Ascending aorta (tissue), 2 donors: ENCODE measurements at places on chromosomes 16 and 17. TPM values are rescaled to one million over a fixed set of nuclear protein-coding genes. Genes with fewer than 3 reads are reported as not detected.

CCL17 gene
- total RNA-seq, result not detected

- no peak for DNase-seq
- H3K36me3 ChIP-seq, result no peaks in the 10 kb centered on the region
- no peak overlapping the region for H3K4me3 ChIP-seq
- no peaks in the 10 kb centered on the region for H3K4me1 ChIP-seq
- H3K27ac ChIP-seq, result no peak overlapping the region
Measured at GRCh38 chr17:34820248-34820801, 140.9 kb downstream of the CCT6B start.

GRCh38 chr17:31388770-31389656, 2.5 kb upstream of the RAB11FIP4 start:
- no peak overlapping the region for H3K27ac ChIP-seq
- peaks cover 4% of the 10 kb centered on the region for H3K4me1 ChIP-seq
- no peaks in the 10 kb centered on the region for H3K36me3 ChIP-seq
- H3K27me3 ChIP-seq, result peaks cover 7% of the 10 kb centered on the region
- H3K4me3 ChIP-seq, result no peak overlapping the region

CBLN1 gene
- not detected for total RNA-seq

TMEM220 gene
- 0.53 TPM for total RNA-seq

GRCh38 chr17:2181206-2181896, 122.2 kb downstream of the SMG6 start:
- no peaks in the 10 kb centered on the region for H3K27me3 ChIP-seq
- DNase-seq, result peak; percentile 93
- peaks cover 5% of the 10 kb centered on the region for H3K36me3 ChIP-seq
- no peak overlapping the region for H3K4me3 ChIP-seq
- H3K4me1 ChIP-seq, result peaks cover 25% of the 10 kb centered on the region
- H3K27ac ChIP-seq, result peak overlapping the region; percentile 84

GRCh38 chr17:36683387-36683786, 82.0 kb downstream of the MRM1 start:
- H3K36me3 ChIP-seq, result no peaks in the 10 kb centered on the region
- no peaks in the 10 kb centered on the region for H3K4me1 ChIP-seq
- H3K4me3 ChIP-seq, result no peak overlapping the region
- DNase-seq, result no peak

- no peaks in the 10 kb centered on the region for H3K36me3 ChIP-seq
- DNase-seq, result no peak
- no peak overlapping the region for H3K27ac ChIP-seq
Measured at GRCh38 chr16:20484726-20485125, 33.4 kb downstream of the ACSM2A start.

SDR42E1 gene
- 0.11 TPM for total RNA-seq

HEATR9 gene
- total RNA-seq, result not detected

STH gene
- not detected for total RNA-seq

DNA sequence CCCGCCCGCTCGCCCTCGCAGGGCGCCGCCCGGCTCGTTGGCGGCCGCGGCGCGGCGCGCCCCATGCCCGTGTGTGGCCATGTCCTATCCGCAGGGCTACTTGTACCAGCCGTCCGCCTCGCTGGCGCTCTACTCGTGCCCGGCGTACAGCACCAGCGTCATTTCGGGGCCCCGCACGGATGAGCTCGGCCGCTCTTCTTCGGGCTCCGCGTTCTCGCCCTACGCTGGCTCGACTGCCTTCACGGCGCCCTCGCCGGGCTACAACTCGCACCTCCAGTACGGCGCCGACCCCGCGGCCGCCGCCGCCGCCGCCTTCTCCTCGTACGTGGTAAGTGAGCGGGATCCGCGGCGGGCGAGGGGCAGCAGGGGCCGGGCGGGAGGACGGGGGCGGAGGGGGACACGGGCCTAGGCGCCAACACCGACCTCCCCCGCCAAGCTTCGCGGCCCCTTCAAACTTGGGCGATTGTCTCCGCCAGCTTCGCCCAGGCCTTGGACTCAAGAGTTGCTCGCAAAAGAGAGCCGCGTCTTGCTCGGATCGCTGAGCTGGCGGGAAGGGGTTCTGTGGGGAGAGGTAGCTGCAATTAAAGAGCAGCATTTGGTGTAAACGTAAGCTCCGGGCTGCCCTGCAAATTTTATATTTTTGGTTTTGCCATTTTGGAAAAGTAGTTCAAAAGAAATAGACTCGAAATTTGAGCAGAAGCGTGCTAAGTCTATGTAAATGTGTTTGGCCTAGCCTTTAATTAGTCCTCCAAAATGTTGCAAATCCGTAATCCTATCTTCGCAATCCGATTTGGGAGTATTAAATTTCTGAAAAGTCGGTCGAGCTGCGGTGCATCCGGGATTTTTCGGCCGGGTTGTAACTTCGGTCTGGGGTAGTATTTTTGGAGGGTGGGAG, 702 bp downstream of the IRX5 start:
- no peaks in the 10 kb centered on the region for H3K27me3 ChIP-seq
- H3K4me3 ChIP-seq, result peak overlapping the region; percentile 94
- H3K27ac ChIP-seq, result peak overlapping the region; percentile 91
- DNase-seq, result peak; percentile 74
